ENCODE measurements at places on chromosomes 6 and 20.

- DNase-seq: no peak
Observed at GRCh38 chr6:42165016-42165415, 8.1 kb upstream of the GUCA1A start.

- no peak for DNase-seq
Observed at GRCh38 chr6:29933955-29934354, 8.4 kb upstream of the HLA-A start.

DNA sequence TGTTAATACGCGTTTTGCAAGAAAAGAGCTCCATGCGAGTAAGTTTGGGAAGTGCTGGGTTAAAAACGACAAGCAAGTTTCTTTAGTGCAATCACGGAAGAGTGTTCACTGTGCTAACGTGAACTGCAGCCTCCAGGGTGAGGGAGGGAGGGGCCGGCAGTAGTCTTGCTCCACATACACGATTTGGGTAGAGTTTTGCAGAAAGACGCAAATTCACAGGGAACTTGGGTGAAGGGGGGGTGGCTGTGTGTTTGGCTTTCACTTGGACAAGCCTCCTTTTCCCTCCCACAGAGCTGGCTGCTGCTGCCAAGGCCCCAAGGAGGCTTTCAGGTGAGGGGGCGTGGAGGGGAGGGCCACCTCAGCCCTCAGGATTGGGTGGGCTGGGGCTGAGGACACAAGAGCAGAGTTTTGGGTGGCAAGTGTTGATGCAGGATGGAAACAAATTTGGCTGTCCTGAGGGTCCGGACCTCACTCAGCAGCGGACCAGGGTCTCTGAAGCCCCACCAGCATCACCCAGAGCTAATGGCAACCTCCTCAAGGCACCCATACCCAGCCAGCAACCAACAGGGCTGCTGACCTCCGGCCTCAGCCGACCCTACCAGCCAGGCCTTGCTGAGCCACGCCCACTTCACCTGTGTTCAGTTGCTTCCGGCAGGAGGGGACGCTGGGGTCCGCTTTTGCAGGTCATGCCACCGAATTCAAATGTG is 204.5 kb downstream of the ERMARD start:
- peak; percentile 78 for DNase-seq

GRCh38 chr6:37244430-37245310 is 12.9 kb upstream of the TBC1D22B start:
- peak; percentile 87 for DNase-seq

- no peak for DNase-seq
Observed at GRCh38 chr6:113908801-113909200, 51.7 kb downstream of the MARCKS start.

DNA sequence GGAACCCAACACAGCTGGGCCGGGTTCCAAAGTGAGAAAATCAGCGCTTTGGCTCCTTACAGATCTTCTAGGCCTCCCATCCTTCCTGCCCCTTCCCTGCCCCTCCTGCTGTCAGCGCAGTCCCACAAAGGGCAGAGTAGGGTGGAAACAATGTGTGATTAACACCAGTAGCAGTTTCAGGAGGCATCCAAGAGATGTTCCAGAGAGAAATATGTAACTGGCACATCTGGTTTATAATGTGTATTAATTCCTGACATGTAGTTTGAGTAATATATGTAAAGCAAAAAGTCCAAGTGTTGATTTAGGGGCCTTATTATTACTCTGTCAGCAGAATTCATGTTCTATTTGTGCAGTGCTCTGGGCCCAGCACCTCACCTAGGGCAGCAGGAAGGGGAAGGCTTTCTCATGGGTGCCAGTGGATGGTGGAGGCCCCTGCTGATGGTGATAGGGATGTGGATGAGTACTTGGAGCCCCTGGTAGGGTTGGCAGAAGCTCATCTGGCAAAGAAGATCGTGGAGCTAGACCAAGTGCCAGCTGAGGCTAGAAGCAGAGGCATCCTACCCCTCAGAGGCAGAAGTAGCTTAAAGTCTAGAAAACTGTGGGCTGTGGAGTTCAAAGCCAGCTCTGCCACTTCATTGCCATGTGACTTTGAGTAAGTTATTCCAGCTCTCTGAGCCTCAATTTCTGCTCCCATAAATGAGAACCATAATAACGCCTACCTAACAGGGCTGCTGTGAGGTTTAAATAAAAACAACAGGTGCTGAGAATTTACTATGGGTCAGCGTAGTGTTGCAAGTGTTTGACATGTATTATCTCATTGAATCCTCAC is 22.4 kb upstream of the RALY start:
- no peak for DNase-seq

DNA sequence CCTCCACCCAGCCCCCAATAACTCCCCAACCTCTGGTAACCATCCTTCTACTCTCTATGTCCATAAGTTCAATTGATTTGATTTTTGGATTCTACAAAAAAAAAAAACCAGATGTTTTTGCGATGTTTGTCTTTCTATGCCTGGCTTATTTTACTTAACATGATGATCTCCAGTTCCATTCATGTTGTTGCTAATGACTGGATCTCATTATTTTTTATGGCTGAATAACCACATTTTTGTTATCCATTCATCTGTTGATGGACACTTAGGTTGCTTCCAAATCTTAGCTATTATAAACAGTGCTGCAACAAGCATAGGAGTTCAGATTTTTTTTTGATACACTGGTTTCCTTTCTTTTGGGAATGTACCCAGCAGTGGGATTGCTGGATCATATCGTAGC is 98.8 kb downstream of the LYRM2 start:
- DNase-seq: no peak

All from MV-4-11 (cell line).